ENCODE measurements at places on chromosomes 11 and 22. TPM values are rescaled to one million over a fixed set of nuclear protein-coding genes. Genes with fewer than 3 reads are reported as not detected.

The MB gene
- total RNA-seq = not detected

The NRXN2 gene
- total RNA-seq = 0.32 TPM

The MPEG1 gene
- total RNA-seq = 5.4 TPM

The RASD2 gene
- 1.4 TPM for total RNA-seq

The NXPE2 gene
- not detected for total RNA-seq

The MS4A2 gene
- not detected for total RNA-seq

The TEAD1 gene
- total RNA-seq = 0.55 TPM

The TTC36 gene
- total RNA-seq = not detected

The BIRC3 gene
- total RNA-seq = 117 TPM

The STARD10 gene
- total RNA-seq = 17.7 TPM

The APOBEC3H gene
- 4.4 TPM for total RNA-seq

All from T-helper 17 cell (primary cell).